ENCODE measurements at places on chromosomes 3 and 15.

DNA sequence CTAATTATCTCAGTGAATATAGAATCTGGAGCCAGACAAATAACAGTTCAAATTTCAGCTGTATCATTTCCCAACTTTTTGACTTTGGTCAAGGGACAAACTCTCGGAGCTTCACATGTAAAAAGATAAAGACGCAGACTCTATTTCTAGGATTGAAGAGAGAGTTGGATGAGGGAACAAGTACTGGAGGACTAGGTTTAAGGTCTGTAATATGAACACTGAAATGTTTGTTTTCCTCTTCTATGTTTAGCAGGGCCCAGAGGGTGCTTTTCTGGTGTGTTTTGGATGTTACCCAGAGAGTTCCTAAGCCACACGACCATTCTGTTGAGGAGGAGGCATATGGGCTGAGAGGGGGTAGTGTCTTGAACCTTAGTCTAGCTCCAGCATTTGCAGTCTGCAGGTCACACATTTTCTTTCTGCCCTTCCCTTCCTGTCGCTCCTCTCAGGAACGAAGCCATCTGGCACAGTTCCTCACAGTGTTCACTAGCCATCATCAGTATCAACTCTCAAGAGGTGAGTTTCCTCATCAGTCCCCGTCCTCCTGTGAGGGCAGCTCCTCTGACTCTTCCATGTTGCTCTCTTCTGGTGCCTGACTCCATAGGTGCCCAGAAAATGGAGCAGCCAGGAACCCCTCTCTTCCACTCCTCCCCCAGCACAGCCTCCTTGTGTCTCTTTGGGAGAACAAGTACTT is 250.1 kb downstream of the SQOR start:
- DNase-seq, result no peak

DNA sequence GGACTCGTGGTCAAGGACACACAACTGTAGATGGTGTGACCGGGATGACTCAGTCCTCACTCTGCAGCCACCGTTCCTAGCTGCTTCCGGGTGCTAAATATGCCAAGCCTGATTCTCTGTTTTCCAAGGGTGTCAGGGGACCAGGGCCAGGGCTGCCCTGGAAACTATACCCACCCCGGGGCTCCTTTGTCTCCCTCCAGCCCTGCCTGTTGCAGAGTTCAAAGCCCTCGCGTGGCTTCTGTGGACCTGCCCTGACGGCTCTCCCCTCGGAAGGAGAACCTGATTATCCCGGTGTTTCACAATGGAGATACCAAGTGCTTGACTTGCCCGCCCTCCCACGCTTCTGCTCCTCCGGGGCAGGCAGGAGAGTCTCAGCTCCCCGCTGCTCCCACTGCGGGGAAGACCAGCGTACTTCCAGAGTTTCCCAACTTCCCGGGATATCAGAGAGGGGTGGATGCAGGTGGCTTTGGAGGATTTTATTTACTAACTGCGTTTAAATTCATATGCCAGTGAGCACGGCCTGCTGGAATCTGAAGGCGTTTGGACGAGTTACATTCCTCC is 125.0 kb downstream of the ASB7 start:
- DNase-seq, result no peak

GRCh38 chr15:36658312-36658711 is 78.9 kb downstream of the CDIN1 start:
- no peak for DNase-seq

DNA sequence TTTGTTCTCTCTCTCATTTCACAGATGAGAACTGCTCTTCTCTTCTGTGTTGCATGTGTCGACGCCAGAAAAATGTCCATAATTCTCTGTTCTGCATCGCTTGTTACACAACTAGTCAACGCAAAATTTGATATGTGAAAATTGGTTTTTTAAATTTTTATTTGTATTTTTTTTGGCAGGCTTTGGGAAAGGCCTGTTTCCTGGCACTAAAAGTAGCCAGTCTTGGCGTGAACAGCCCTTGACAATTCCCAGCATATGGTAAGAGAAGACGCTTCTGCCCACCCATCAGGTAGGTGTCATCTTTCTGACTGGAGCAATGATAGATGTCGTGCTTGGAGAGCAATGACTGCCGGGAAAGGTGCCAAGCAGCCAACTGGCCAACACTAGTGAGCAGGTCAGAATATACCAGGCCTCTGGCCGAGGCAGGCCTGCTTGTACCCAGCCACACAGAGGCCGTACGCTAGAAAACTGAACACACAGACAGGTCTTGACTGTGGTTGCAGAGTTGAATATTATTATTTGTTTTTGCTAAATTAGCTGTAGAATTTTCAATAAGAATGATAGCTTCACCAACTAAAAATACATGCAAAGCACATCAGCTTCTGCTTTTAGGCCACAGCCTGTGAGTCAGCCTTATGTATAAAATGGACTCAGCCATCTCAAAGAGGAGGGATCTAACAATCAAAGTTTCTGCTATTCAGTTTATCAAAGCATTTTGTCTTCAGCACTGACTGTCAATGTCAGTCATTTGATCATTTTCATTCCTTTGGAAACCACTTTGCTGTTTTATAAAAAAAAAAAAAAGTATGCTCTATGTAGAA is 837.5 kb downstream of the MCTP2 start:
- DNase-seq, result no peak

GRCh38 chr15:41347236-41347635 is 14.6 kb downstream of the NUSAP1 start:
- DNase-seq, result no peak

DNA sequence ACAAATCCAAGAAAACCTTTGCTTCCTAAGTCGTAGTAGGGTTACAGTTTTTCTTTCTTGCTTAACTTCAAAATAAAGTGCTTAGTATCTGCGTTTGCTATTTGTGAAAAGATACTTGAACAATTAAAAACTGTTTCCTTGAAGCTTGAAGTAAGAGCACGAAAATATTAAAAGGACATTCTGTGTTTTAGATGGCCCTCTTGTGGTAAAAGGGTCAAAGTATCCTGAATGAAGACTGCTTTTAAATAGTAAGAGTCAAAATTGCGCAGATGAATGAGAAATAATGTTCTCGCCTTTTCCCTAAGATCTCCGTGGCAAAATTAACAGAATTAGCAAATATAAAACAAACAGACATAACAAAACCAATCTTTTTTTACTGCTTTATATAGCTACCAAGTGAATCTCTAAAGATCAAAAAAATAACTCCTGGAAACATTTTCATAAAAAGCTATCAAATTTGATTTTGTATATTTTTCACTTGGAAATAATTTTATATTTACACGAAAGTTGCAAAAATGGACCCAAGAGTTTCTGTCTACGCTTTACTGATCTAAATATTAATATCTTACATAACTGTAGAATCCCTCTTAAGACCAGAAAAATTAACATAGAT is 175.4 kb downstream of the MBNL1 start:
- DNase-seq, result no peak

DNA sequence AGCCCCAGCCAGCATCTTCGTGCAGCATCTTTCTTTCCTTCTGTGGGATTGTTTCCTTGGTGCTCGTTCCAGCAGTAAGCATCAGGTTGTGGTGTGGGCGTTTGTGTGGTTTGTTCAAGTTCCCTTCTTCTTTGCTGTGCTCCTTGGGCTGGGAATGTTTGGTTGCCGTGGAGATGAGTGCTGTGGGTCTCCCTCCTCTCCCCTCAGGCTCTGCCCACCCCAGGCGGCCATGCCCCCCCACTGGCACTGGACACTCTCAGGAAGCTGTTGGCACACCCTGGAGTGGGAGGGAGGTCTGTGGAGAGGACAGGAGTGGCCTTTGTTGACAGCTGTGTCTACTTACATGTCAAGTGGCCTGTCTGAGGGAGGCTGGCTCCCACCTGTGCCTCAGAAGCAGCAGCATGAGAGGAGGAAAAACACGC is 46.5 kb upstream of the SACM1L start:
- DNase-seq, result no peak

DNA sequence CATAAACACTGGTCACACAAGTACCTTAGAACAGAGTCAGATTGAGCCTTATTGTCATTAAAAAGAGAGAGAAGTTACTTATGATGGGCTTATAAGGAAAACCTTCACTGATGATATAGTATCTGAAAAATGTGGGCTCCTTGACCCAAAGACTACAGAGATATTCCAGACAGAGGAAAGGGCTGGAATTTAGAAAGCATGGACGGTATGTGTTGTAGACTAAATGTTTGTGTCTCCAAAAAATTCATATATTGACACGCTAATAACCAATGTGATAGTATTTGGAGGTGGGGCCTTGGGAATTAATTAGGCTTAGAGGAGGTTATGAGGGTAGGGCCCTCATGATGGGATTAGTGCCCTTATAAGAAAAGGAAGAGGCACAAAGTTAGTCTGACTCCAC is 61.0 kb upstream of the DAZL start:
- no peak for DNase-seq

DNA sequence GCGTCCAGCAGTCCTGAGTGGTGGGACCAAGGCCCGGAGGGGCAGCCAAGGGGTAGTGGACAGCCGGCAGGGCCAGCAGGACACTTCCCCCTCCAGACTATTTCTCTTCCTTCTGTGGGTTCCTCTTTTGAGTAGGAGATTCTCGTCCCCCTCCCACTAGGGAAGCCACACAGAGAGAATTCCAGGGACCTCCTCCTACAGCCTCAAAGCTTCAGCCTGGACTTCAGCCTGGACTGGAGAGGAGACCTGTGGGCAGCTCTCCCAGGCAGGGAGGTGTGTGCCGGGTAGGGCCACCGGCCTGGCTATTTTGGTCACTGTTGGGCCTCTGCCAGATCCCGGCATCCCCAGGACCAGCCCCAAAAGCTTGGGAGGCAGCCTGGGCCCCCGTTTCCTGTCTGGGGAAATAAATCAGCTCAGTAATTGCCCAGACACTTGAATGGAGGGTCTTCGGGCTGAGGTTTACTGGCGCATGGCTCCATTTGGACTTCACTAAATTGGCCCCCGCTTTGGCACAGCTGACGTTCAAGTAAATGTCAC is 1.3 kb downstream of the SLC6A6 start:
- DNase-seq, result no peak
